Stimulated activated CD4-positive, alpha-beta T cell treated with anti-CD3 and anti-CD28 coated beads, Interleukin-4, amount 100 ng/mL, for 48 hours (primary cell): ENCODE measurements at places on chromosomes 7 and 10.

DNA sequence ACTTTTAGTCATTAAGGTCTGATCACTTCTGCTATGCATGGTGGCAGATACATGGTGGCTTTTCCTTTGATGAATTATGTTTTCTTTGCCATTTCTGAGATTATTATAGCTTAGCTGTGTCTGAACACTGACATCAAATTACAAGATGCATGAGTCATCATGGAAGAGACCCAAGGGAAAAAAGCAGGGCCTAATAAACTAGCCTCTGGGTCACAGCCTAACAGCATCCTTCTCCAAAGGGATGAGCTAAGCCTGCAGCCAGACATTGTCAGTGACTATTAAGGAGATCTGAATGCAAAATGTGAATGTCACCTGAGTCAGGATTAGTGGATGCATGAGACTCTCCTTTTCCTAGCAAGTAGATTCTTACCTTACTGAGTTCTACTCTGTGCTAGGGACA is 19.1 kb upstream of the OGDHL start:
- no peak for DNase-seq

DNA sequence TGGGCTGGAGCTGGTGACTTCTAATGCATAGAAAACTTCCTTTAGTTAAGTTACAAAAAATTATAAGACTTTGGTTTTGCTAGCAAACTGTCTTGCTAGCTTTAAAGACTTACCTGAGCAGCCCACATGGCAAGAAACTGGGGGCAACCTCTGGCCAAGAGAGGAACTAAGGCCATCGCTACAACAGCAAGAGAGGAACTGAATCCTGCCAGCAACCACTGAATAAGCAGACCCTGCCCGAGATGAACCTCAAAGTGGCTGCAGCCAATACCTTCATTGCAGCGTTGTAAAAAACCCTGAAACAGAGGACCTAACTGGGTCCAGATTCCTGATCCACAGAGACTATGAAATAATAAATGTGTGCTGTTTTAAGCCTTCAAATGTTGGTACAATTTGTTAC is 54.6 kb upstream of the STARD3NL start:
- no peak for DNase-seq

GRCh38 chr10:32419615-32420014 is 26.3 kb upstream of the CCDC7 start:
- no peak for DNase-seq

DNA sequence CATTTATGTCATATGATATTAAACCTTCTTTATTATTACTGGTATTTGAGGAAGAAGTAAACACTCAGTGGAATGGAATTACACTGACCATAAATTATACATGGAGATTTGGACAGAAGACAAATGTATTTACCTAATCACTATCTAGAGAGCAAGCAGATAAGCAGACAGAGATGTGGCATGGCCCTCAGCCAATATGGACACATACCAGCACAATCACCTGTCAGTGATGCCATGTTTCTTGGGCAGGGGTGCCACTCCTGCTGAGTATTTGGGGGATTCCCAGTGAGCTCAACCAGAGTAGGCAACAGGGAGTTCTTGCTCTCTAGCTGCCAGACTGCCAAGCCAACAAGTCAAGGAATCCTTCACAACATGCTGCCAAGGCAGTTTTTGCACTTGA is 866.3 kb upstream of the LRRN3 start:
- DNase-seq: no peak

DNA sequence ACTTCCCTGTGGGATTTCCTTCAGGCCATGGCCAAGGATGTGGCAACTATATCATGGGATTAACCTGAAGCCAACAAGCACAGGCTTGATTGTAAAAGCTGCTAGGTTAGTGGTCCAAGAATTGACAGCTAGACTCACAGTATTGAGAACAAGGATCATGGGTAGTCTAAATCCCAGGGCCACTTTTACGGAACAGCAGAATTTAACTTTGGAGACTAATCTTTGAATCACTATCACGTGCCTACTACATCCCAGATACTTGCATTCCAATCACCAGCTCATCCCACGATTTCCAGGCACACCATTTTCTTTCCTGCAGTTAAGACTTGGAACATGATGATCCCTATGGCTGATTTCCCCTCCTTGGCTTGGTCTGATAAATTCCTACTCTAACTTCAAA is 65.6 kb upstream of the ADO start:
- DNase-seq: no peak

- DNase-seq: no peak
Observed at GRCh38 chr10:33406596-33406995, 72.1 kb upstream of the NRP1 start.

DNA sequence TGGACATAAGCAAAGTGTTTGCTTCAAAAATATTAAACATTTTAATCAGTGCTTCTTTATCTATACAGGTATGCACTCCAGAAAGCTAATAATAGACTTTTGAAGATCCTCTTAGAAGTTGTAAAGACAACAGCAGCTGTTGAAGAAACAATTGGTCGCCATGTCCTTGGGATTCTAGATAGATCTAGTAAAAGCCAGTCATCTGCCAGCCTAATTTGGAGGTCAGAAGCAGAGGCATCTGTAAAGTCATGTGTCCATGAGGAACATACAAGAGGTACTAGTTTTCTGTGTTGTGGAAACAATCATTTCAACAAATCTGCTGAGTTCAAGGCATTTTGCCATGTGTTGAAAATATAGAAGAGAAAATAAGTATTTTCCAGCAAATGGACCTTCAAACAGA is 89.3 kb downstream of the CYP51A1 start:
- no peak for DNase-seq

- DNase-seq: no peak
Observed at GRCh38 chr7:26153241-26153822, 1.3 kb downstream of the NFE2L3 start.

- DNase-seq: no peak
Observed at GRCh38 chr7:136637813-136638212, 230.6 kb upstream of the CHRM2 start.

DNA sequence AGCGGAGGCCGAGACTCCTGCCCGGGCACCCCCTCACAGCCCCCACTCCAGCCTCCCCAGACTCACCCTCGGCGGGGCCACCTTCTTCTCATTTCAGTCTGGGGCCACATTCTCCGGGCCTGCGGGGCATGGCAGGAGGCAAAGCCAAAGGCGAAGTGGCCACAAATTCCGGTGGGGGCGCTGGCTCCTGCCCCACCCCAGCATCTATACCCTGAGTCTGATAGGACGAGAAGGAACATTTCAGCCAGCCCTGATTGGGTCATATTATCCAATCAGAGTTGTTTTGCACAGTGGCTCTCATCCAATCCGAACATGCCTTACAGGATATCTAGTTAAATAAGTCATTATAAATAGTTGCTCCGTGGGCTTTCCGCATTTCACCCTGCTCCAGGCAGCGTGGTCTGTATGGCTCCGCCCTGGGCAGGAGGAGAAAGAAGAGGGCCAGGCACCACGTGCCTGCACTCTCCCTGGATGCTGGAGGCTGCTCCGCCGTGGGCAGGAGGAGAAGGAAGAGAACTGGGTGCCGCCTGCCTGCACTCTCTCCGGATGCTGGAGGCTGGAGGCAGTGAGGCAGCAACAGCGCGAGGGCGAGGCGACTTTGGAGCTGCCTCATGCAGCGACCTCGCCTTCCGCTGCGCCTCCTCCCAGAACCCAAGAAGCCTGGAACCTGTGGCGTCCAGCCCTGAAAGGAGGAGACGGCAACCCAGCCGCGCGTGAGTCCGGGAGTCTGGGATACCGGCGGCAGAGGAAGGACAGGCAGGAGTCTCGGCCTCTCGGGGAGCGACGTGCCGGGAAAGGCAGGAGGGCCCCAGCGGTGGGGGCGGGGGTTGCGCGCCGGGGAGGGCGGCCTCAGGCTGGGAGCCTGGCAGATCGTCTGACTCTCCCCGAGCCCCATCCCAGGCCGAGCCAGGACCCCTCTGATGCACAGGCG is 162.9 kb downstream of the ZNF33B start:
- DNase-seq: no peak

GRCh38 chr7:15178065-15178464 is 275.5 kb upstream of the DGKB start:
- no peak for DNase-seq

- DNase-seq: no peak
Observed at GRCh38 chr7:51148216-51148615, 168.4 kb downstream of the COBL start.

DNA sequence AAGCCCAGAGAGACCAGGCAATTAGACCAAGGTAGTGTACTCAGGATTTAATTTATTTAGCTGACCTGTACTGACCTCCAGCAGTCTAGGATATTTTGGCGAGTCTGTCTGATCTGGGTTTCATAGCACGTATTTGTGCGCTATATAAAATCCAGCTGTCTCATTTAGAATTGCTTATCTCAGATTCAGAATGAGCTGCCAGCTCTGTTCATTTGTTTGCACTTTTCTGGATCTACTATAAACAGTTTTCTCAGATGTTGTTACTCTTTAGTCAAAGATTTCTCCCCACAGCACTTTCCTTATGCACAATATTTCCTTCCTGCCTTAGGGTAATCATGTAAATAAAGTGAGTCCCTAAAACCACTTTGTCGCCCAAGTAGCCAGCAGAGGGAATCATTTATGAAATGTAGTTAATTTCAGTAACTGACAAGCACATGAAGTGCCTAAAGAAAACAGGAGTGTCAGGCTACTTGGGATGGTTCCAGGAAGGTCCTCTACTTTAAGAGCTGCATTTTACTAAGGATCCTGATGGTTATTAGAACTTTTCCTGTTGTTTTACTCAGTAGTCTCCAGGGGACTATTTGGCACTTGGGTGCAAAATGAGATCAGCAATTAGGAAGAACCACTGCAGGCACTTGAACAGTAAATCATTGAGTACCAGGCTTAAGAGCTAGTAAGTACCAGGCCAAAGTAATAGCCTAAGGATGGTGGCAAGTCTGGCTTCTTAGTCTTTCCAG is 226.4 kb downstream of the TWIST1 start:
- DNase-seq: no peak

- no peak for DNase-seq
Observed at GRCh38 chr7:142556740-142557139, 192.5 kb upstream of the PRSS1 start.

GRCh38 chr7:149459540-149460452 is 1.1 kb downstream of the ZNF777 start:
- DNase-seq: peak; percentile 18

DNA sequence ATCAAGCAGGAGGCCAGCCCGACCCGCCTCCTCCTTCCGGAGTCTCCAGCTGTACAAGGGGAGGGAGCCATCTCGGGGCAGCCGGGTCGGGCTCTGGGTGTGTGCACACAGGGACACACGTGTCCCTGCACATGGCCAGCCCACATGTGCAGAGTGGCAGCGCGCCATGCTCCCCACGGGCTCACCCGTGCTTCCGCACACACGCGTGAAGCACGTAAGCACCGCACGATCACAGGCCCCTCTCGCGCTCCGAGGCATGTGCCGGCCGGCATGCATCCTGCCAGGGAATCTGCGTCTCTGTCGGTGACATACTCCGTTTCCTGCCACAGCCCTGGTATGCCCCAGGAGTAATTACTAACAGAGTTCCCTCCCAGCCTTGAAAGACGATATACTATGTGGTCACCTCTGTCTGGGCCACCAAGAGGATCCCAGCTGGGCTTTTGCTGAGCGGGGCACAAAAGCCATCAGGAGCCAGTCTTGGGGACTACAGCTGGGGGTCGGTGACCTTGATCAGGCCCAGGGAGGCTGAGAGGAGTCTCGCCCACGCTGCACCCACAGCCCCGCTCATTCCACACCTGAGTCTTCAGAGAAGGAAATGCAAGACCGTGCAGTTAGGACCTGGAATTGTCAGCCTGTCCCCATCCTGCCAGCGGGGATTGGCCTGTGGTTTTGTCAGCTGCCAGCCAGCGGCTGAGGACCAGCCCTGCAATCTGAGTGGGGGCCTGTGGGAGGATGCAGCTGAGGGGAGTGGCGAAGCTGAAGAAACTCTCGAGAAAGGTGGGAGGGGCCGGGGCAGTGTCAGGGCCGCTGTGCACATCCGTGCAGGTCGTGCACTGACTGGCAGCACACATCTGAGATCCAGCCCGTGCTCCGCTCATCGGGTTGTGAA is 11.0 kb upstream of the LFNG start:
- peak; percentile 57 for DNase-seq

- DNase-seq: no peak
Observed at GRCh38 chr7:158247758-158248487, 339.7 kb downstream of the PTPRN2 start.

GRCh38 chr10:64690194-64690593 is 1169.0 kb downstream of the REEP3 start:
- no peak for DNase-seq

DNA sequence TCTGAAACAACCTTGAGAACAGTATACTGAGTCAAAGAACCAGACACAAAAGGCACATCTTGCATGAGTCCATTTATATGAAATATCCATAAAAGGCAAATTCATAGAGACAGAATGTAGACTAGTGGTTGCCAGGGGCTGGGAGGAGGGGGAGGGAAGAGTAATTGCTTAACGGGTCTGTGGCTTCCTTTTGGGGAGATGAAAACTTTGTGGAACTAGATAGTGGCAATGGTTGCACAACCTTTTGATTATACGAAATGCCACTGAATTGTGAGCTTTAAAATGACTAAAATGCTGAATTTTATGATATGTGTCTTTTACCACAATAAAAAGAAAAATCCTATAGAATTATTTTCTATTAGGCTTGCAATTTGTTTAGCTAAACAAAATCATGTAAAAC is 16.8 kb downstream of the ADRB1 start:
- DNase-seq: no peak

- no peak for DNase-seq
Observed at GRCh38 chr7:79452495-79453265, 787 bp downstream of the MAGI2 start.

DNA sequence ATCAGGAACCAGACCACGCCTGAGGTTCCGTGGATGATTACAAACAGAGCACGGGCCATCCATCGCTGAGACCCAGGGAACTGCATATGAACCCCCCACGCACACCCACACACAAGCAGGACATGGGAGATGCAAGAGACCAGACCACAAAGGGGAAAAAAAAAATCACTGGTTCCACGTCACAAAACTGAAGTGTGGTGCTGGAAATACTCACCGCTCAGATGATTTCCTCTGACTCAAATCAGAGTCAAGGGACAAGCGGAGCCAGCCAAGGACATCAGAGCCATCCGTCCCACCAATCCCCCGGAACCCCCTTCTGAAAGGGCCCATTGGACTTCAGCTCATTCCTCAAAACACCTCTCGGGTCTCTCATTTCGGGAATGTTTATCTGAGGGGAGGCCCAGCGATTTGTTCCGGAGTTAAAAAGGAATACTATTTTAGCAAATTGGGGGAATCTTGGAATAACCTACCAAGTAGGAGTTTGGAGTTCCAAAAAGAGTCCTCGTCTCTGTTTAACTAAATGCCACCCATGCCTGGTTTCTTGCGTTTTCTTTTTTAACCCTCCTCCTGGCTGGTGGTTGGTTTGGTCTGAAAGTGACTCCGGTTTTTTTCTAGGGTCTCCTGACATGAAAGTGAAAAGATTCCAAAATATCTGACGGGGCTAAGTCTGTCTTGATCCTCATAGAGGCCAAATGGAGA is 15.0 kb downstream of the SNX8 start:
- peak; percentile 8 for DNase-seq

- no peak for DNase-seq
Observed at GRCh38 chr7:135713836-135714470, 14.0 kb downstream of the SLC13A4 start.

DNA sequence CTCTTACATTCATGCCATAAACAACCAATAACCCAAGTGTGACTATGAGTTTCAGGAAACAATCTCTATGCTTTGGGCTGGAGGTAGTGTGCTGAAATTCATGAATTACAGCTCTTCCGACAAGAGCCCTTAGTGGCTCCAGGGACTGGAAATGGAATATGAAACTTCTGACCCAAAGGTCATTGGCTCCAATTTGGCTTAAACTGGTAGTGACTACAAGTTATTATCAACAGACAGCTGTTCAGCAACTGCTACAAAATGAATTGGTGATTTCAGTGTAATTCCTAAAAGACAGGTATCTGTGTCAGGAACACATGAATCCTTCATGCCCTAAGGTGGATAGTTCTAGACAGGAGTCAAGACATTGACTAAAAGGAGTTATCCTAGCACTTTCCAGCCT is 745.4 kb downstream of the PHTF2 start:
- no peak for DNase-seq
